ENCODE measurements at places on chromosomes 7 and 10.

- no peak for DNase-seq
Measured at GRCh38 chr10:48701139-48701901, 16.6 kb downstream of the WDFY4 start.

DNA sequence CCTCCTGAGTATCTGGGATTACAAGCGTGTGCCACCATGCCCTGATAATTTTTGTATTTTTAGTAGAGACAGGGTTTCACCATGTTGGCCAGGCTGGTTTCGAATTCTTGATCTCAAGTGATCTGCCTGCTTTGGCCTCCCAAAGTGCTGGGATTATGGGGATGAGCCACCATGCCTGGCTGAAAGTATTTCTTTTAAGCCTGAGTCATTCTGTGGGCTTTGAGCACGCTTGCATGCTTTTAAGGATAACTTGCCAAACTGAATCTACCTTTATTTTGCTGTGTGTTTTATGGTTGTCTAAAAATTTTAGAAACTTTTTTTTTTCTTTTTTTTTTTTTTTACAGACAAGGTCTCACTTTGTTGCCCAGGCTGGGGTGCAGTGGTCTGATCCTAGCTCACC lies 33.2 kb downstream of the CNNM2 start:
- DNase-seq = peak; percentile 32

DNA sequence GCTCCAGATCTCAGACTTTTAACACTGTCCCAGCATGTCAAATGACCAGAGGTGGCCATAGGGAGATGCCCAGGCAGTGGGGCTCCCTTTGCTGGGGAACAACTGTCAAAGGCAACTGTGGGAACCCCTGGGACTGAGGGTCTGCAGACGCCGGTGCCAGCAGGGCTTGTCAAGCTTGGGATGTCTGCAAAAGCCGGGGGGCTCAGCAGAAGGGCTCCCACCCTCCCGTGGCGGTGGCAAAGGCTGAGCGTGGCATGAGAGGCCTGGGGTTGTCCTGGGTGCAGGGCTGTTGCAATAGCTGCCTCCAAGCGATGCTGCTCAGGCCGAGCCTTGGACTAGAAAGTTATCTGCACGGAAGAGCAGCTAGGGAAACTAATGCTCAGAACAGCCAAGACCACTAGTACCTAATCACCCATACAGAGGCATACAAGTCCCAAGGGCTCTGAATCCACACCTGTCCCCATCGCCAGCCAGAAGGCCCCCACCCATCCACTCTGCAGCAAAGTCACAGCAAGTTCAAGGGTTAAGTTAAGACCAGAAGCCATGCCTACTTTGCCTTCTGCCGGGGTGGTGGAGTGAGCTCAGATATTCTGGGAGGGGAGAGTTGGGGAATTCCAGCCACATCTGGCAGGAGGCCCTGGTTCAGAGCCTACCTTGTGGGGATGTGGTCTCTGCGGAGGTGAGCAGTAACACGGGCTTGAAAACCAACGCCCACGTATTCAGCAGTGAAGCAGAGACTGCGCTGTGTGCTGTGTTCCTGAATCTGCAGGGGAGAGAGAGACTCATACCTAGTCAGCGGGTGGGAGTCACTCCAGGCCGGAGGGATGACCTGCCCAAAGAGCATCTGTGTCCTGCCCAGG lies 4.6 kb downstream of the SH2B2 start:
- DNase-seq = no peak

DNA sequence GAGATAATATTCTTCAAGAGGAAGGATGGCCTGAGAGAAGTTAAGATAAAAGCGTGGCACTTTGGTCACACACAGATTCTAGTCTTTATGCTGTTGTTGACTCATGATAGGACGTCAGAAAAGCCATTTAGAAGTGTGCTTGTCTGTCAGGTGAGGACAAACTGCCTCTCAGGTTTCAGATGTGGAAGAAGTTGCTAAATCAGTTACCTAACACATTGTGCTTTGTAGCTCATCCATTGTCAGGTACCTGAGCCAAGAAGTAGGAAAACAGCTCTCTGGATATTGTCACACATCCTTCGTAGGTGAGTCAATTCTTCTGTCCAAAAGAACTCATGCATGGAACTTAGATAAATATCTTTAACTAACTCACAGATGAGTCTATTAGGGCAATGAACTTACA lies 49.5 kb upstream of the PHYHIPL start:
- no peak for DNase-seq

DNA sequence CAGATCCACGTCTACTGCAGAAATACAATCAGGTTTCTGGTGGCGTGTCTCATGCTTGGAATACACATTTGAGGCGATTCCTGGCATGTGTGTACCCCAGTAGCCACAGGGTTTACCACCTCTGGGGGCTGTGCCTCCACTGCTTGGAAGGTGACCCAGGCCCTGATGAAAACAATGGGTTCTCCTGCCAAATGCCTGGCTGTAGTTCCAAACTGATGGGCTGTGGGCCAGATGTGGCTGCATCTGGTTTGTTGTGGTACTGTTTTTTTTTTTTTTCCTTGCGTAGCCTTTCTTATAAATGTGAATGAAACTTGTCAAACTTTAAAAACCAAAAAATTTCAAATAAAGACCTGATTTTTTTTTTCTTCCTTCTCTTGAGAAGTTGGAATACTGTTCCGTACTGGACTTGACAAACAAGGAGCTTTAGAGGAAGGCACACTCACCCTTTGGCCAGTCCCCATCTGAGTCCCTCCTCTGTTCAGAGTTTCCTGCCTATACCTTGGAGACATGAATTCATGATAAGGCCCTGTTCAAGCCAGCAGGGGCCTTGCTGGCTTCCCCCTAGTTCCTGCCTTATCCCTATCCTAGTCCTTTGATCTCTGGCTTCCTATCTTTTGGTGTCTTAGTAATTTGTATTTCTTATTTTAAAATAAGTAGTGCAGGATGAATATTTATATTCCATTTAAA lies 217.1 kb downstream of the PHTF2 start:
- DNase-seq = no peak

DNA sequence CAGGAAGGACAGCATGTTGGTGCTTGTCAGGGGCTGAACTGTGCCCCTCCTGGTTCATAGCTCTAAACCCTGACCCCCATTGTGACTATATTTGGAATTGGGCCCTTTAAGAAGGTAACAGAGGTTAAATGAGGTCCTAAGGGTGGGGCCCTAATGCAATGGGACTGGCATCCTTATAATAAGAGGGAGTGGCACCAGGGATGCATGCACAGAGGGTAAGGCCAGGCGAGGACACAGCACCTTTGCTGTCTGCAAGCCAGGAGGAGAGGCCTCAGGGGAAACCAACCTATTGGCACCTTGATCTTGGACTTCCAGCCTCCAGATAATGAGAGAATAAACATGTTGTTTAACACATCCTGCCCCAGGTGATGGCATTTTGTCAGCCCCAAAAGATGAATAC lies 61.3 kb upstream of the EBF3 start:
- no peak for DNase-seq
